ENCODE measurements at places on chromosomes 4 and X.
A peak's percentile ranks its signal among the peaks of the same experiment; 100 is the strongest.

DNA sequence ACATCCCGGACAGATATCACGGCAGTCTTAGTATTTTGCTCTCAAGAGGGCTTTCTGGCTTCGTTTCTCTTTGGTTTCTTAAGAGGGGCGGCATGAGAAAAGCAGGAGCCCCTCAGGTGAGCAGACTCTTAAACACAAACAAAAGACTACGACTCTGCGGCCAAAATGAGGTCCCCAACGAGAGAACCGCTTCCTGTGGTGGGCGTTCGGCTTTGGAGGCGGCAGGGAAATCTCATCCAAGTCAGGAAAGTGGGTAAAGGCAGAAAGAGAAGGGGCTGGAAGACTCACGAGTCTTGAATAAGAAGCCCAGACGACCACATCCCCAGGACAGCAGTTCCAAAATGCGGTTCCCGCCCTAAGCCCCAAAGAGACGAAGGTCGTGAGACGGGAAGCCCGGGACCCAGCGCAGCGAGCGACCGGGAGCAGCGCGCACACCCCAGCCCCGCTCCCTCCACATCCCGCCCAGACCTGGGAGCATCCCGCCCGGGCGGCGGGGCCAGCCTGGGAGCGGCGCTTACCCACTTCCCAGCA, 409 bp downstream of the UGDH start:
- DNase-seq, result no peak

- no peak for DNase-seq
These were observed 75.1 kb upstream of the MBNL3 start for GRCh38 chrX:132563976-132564375.

DNA sequence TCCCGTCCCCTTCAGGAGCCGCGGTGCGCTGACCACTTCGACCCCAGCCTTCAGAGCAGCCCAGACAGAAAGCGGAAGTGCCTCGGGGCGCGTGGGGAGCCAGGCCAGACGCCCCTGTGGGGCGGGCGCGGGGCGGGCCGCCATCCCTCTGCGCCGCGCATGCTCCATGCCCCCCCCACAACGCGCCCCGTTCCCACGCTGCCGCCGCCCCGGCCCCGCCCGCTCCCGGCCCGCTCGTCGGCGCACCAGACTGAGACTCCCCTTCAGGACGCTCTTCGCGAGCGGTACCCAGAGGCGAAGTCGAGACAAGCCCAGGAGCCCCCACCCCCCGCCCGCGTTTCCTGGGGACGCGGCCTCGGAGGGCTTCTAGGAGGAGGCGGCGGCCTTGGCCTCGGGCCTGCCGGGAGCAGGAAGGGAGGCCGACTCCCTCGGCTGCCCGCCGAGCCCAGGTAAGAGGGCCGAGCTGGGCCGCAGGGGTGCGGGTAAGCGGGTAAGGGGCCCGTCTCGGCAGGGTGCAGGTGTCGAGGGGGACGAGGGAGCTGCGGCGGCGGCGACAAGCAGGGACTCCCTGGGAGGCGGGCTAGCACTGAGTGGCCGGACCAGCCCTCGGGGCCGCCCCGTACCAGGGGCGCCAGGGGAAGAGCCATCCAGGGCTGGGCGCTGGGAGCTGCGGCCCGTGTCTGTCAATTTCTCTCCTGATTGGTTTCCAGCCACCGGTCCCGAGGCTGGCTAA, at the start of gene ZFP92:
TSS of gene ZFP92 (plus strand) at position 218 of the 733 bp plus-strand sequence. CDS start 6,851 bp downstream, outside the sequence.
- peak; percentile 39 for DNase-seq

DNA sequence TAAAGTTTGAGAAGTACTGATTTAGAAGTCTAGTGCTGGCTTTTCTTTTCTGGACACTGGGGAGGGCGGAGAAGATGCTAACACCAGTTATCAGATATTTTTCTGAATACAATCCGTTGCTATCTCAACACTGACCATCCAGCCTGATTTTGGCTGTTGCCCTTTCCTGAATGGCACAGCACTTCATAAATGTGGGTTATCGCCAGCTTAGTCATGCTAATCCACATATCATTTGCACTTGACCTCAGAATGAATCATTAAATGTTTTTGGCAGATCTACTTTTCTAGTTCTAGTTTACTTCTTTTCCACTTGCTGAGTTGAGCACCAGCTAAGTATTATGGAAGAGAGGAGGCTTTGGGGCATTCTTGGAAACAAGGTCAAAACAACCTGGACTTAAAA, 60.8 kb upstream of the ESX1 start:
- no peak for DNase-seq

DNA sequence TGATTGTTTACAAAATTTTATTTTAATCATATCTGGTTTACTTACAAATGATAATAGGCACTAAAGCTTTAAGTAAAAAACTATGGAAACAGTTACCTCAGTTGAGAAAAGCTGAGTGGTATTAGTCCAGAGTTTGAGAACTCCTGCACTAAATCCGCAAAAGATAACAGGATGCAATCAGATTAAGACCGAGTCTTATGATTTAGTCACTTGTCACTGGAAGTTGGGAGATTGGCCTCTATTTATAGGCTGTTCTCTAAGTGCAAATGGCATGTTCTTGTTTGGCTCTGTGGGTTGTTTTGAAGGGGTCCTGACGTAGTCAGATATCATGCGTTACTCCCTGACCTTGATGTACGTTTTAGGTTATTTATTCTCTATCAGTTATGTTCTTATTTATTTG, 6.3 kb downstream of the GPAT3 start:
- no peak for DNase-seq

GRCh38 chr4:147846318-147847155, 114.6 kb downstream of the ARHGAP10 start:
- DNase-seq, result no peak

DNA sequence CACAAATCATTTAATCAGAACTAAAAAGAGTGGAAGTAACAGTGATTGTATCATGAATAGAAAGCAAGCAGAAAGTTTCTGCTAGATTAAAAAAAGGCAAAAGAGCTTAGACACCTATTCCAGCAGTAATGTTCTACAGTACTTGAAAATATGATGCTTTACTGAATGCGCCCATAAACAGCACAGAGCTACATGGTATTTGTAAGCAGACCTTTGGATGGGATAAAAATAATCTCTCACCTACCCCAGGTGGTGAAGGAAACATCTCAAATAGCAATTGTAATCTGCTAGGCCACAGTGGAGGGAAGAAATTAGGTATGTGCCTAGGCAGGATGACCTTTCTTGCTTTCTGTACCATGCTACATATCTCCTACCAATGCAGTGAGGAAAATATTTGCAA, 280.9 kb upstream of the PRKX start:
- DNase-seq, result no peak

DNA sequence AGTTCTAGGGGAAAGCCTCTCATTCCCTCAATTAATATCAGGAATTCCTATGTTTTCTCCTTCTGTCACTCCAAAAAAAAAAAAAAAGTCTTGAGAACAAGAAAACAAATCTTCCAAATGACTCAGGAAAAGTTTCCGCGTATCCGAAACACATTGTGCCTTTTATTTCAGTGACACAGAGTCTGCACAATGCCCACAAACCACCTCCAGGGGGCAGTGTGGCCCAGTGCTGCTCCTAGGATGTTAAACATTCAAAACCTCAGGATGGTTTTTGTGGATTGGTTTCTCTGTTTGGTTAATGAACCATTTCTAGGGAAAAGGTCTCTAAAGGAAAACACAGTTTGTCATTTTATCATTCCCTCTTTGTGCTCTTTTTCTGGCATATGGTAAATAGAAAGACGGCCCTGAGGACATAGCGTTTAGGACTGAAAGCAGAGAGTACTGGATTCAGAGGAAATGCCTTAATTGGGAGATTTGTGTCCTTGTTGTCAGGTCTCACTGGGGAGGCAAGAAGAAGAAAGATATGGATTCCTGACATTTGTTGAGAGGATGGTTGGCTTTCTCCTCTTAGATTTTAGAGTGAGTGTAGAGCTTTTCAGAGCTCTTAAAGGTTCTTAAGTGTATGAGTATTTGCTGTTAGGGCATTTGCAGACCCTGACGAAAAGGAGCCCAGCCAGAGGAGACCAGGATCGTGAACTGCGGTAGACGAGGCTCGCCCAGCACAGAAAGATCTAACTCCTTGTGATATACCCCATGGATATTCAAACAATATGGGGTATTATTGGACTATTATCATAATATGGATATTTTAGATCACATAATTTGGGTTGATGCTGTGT, 65.7 kb upstream of the MAP9 start:
- DNase-seq, result peak; percentile 86

- peak; percentile 33 for DNase-seq
These were observed 502.3 kb upstream of the DIAPH2 start for GRCh38 chrX:96182366-96182765.

DNA sequence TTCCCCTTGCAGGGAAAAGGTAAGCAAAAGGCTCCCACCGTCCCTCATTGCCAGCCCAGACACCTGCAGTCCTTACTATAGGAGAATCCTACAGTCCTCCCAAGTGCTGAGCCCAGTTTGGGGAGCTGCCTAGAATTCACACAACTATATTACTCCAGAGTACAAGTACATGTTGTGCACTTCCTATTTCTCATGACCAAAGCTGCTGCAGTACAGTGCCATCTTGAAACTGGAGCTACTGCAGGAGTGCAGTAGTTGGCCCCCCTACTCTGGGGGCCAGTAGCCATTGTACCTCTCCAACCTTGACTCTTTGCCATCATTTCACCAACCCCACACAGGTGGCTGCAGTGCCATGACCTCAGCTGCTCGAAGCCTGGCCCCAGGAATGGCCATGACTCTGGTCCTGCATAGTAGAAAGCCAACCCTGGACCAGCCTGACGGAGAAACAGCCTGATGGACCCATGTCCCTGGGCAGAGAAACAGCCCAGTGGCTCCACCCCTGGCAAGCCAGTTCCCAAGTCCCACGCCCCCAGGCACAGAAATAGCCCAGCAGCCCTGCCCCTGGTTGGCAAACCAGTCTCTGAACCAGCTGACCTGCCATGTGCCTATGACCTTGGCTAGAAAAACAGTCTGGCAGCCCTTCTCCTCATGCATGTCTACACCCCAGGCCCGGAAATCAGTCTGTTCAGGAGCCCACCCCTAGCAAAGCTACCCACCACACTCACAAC, 51.9 kb downstream of the PHKA1 start:
- DNase-seq, result no peak

DNA sequence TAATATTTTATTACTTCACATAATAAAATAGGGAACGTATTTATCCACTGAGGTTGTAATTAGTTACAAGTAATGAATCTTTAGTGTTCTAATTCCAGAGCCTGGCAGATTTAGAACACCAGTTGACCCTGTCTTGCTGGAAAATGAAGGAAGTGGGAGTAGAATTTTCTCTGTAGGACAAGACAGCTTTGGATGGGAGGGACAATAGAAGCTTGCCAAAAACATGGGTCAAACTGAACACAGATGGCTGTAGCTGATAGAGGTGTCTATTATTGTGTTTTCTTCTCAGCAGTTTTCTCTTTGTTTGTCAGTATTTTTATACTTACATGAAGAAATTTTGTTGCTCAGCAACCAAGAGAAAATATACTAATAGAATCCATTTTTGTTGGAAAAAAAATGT, 20.2 kb downstream of the FAT4 start:
- no peak for DNase-seq

DNA sequence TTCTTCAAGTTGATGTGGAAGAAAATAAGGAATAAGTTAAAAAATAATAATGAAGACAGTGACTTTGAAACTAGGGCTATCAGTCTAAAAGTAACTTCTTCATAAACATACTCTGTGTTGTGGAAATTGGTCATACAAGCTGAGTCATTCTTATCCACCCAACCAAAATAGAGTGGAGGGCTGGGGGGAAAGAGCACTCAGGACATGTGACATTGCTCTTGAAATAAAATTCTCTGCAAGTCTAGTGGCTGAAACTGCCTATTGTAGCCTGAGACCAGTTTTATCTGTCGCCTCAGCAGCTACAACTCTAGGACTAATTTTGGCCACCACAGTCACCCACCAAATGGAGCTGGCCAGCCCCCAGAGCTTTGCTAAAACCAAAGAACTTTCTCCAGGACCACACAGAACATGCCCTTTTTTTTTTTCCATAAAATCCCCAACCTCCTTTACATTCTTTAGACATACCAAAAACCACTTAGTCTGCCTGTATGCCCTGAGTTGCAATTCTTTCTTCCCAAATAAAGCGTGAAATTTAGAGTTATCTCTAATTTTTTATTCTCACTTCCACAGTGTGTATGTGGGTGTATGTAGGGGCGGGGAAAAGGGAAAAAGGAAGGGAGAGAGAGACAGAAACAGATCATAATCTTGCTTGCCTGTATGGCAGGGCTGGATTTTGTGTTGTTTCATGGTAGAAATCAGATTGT, 23.0 kb upstream of the SLC25A4 start:
- DNase-seq, result no peak

GRCh38 chr4:87270144-87270543, 49.7 kb upstream of the KLHL8 start:
- DNase-seq, result no peak

DNA sequence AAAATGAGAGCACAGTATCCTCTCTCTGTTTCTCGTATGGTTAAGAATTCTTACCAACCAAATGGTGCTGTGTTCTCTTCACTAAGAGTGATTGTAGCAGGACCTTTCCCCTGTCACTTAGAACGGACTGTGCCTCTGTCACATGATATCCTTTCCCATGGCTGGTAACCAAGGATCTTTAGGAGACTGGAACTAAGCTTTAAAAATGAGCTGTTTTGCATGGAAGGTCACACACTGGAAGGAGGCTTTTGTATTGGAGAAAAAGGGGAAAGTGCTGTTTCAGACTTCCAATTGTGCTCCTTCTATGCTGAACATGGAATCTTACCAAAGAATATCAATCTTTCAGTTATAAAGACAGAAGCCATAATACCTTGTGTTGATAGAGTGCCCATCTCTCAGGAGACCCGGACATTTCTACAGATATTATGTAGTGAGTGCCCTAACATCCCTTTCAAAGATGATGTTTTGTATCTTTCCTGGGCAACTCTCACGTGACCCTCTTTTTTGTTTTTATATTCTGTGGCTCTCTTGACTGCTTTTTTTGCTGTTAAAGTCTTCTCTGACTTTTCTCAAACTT, 148.6 kb downstream of the SLC4A4 start:
- peak; percentile 4 for DNase-seq

GRCh38 chr4:173051716-173052115, 116.9 kb upstream of the GALNT7 start:
- no peak for DNase-seq

GRCh38 chr4:18734405-18734804, 712.9 kb upstream of the LCORL start:
- DNase-seq, result no peak

GRCh38 chrX:126448681-126449080, 103.9 kb downstream of the DCAF12L1 start:
- no peak for DNase-seq

GRCh38 chrX:24148535-24149350, 786 bp upstream of the ZFX start:
- peak; percentile 60 for DNase-seq

GRCh38 chr4:57053508-57053907, 56.7 kb downstream of the IGFBP7 start:
- DNase-seq, result no peak

DNA sequence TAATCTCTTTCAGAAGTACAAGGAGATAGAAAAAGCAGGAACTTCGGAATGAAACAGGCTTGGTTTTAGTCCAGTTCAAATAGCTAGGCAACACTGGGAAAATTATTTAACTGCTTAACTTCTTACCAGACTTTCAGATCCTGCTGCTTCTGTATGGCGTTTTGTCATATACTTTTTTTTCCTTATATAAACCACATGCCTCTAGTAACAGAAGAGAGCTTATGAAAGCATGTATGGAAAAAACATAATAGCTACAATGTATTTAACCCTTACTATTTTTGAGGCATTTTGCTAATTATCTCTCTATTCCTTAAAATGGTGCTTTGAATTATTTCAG, 439.6 kb downstream of the INPP4B start:
- no peak for DNase-seq

Data from nephron progenitor cell (in vitro differentiated cells).